NAMALWA (cell line): ENCODE measurements at places on chromosomes 11 and 22.

DNA sequence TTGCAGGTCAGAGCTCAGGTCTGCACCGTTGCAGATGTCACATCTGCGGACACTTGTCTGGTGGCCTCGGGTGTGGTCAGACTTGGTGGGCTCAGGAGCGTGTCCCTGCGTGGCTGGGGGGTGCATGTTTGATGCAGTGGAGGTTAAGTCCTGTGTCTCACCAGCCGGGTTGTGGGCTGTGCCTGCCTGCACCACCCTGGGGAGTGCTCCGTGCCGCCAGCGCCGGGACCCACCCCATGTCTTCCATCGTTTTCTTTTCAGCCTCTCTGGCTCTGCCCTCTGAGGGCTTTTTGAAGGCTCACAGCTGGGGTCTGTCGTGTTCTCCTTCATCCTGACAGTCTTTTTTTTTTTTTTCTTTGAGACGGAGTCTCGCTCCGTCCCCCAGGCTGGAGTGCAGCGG is 26.0 kb downstream of the PPIL2 start:
- no peak for DNase-seq

DNA sequence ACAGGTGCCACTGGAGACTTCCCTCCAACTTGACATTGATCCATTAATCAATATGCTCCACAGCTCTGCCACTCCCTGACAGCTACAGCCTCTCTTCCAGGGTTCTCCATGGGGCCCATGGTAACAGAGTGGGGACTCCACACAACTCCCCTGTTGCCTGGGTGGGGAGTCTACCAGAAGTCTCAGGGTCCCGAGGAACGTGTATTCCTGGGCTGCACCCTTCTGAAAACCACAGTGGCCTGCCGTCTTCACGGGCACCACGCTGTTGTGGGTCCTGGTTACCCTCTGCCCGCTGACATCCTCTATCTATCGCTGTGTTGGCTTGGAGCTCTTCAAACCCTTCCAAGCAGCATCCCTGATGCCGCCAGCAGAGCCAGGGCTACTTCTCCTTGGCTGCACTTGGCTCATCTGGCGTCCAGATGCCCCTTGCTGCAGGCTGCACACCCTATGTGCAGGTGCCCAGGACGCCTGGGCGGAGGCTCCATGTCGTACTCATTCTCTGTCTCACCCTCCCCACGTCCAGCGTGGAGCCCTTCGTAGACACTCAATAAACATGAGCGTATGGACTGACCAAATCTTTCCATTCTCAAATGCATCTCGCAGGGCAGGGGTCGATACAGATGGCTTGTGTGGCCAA is 1341.8 kb downstream of the TBC1D22A start:
- DNase-seq, result no peak

GRCh38 chr11:2801711-2802388 is 83.7 kb downstream of the CDKN1C start:
- DNase-seq, result no peak

GRCh38 chr22:46043816-46044620 is 67.1 kb upstream of the WNT7B start:
- no peak for DNase-seq

DNA sequence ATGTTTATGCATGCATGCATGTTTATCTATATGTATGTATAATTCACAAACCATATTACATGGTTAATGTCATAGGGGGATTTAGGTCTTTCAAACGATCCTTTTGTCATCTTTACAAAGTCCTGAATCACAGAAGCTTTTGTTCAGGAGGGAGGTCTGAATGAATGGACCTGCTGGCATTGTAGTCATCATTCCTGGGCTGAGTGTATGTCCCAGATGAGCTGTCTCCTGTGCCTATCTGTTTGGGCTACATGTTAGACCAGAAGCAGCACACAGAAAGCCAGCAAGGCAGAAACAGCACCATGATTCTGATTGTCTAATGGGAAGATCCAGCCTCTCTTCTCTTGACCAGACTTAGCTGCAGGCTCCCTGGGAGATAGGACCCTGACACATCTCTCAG is 69.5 kb downstream of the ADM start:
- DNase-seq, result no peak

GRCh38 chr11:8315463-8315862 is 51.8 kb upstream of the LMO1 start:
- no peak for DNase-seq
